NCI-H1694 (cell line): ENCODE measurements at places on chromosomes 3 and 15.

DNA sequence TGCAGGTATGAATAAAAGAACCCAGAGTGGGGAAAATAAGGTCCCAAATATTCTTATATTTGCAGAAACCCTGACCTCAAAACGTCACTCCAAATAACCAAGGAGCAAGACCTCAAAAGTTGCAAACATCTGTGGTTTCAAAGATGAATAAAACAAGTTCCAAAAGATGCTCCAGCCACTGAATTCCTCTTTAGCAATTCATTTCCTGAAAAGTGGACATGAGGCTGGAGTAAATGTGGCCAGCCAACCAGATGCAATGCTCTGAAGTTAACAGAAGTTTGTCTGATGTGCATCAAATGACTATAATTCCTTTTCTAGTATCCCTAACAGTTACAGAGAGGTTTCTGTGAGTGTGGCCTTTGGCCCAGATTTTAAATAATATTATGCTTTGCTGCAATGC, 71.2 kb upstream of the WNT5A start:
- DNase-seq = no peak

GRCh38 chr3:53815651-53816050, 30.6 kb downstream of the CHDH start:
- DNase-seq = no peak

DNA sequence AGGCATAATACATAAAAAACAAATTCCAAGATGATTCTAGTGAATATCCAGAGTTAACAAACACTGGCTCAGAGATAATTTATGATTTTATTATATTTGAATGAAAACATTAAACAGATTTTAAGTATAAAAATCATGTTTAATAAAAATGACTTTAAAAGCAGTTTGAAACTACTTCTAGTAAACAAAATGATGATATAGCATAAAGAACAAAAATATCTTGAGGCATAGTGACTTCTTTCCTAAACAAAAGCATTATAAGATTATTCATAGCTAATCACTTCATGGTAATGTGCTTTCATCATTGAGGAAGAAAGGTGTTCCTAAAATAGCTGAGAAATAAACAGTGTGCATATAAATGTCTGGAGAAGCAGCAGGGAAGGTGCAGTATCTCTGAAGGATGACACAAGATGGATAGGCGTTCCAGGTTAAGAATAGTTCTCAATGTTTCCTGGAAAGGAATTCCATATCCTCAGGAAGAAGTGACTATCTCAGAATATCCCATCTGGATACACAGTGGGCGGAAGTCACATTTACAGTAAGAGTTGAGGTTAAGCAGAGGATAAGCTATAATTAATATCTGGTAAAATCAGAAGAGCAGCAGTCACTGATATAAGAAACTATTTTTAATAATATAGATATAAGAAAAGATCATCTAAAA, 456.6 kb downstream of the MECOM start:
- no peak for DNase-seq

GRCh38 chr3:70185661-70186060, 126.8 kb downstream of the MDFIC2 start:
- DNase-seq = no peak

GRCh38 chr3:108153451-108153981, 62.7 kb upstream of the CD47 start:
- peak; percentile 46 for DNase-seq

DNA sequence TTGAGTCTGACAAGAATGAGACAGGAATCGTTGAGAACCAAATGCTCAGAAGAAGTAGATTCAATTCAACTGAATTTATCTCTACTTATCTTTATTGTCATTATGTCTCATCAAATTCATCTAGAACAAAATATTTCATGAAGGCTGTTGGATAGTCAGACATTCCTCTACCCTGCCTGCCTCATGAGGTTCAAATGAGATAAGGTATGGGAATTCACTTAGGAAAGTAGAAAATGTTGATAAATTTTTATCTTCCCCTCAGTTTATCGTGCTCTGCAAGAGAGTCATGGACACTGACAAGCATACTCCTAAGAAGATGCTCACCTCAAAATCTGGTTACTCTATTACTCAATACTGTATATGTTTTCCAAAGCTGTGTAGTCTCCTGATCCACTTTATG, 149.7 kb upstream of the CDIN1 start:
- no peak for DNase-seq

- no peak for DNase-seq
These were observed 156.4 kb upstream of the AZI2 start for GRCh38 chr3:28504976-28505375.

- peak; percentile 16 for DNase-seq
These were observed 2.1 kb upstream of the GABRA5 start for GRCh38 chr15:26864664-26865191.

GRCh38 chr3:120678331-120678947, 3.6 kb downstream of the HGD start:
- DNase-seq = no peak

DNA sequence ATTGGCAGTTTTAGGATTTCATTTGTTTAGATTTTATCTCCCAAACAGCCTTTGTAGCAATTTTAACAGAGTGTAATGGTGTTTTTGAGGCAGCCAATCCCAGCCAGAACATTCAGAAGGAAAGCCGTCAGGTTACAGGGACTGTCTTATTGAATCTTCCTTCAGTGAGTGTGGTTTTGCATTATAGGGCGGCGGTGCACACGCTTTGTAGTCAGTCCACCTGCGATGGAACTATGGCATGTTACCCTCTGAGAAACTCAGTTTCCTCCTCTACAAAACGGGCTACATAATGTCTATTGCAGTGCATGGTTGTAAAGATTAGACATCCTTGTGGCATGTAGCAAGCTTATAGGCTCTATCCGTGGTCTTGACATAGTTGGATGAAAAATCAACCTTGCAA, 1.0 kb downstream of the LRRC28 start:
- DNase-seq = no peak

DNA sequence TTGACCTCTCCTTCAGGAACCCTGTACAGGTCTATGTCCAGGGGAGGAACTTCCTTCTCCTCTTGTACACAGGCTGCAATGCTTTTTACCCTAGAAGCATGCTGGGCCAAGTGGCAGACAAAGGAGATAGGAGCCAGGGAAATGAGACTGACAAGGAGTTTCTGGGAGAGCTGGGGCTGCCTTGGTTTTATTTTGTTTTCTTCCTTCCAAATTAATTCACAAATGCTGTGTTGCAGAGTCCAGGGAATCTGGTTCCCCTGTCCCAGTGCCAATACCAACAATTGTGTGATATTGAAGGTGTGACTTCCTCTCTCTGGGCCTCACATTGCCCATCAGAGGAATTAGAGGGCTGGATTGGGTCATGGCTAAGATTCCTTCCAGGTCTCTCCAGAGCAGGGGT, 224.8 kb upstream of the PPP2R3A start:
- no peak for DNase-seq

GRCh38 chr15:60126661-60127060, 122.5 kb downstream of the FOXB1 start:
- no peak for DNase-seq

- DNase-seq = no peak
These were observed 21.2 kb downstream of the PXK start for GRCh38 chr3:58353722-58354553.

DNA sequence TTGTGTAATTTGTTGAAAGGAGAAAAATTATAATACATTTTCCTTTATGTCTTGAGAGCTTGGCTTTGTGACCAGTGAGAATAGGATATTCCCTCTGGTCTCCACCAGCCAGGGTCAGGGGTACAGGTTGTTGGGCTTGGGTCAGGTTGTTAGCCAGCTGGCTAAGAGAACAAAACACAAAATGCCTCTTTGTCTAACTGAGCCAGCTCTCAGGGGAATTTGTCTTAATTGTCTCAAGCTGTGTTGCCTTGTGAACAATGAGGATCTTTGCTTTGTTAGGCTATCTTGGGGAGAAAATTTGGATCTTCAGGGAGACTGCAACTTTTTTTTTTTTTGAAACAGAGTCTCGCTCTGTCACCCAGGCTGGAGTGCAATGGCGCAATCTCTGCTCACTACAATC, 17.7 kb upstream of the GK5 start:
- DNase-seq = no peak

- no peak for DNase-seq
These were observed 232.6 kb downstream of the MEX3B start for GRCh38 chr15:81813215-81813614.

- no peak for DNase-seq
These were observed 114.1 kb upstream of the FRMD4B start for GRCh38 chr3:69499899-69500421.

GRCh38 chr3:188126276-188126675, 27.7 kb upstream of the LPP start:
- no peak for DNase-seq

DNA sequence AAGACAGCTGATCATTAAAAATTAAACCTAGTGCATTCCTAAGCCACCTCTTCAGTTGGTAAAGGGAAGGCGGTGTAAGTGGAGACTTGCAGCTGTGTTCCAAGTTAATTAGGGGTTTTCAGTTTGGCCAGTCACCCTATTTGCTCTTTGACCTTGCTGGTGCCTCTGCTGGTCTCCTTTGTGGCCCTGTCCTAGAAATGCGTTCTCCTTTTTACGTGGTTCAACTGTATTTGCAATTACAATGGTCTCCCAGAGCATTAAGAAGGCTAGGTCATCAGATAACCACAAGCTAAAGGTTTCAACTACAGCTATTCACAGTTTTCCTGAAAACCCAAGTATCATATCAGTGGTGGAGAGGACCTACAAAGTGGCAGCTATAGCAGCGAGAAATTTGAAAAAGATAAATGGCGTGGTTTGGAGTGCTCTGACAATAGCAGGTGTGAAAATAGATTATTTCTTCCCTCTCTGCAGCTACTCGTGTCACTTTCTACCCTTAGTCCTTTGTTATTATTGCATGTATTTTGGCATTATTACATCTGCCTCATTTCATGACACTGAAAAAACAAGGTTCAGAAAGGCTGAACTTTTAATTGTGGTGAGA, 203.5 kb upstream of the TBC1D5 start:
- no peak for DNase-seq

DNA sequence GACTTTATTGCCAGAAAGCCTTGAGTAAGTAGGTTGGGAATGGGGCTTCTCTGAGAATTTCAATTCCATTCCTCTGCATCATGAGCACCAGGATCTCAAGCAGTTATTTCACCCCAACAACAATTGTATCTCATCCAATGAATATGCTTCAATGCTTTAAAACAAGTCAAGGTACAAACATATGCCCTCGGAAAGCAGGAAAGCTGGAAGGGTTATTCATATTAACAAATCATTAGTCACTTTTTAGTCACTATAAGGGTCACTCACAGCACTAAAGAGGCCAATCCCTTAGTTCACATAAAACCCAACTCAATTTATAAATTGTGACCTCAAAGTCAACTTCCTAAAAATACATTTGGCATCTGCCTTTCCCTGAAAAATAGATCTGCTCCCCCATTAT, 16.2 kb downstream of the MB21D2 start:
- DNase-seq = no peak

DNA sequence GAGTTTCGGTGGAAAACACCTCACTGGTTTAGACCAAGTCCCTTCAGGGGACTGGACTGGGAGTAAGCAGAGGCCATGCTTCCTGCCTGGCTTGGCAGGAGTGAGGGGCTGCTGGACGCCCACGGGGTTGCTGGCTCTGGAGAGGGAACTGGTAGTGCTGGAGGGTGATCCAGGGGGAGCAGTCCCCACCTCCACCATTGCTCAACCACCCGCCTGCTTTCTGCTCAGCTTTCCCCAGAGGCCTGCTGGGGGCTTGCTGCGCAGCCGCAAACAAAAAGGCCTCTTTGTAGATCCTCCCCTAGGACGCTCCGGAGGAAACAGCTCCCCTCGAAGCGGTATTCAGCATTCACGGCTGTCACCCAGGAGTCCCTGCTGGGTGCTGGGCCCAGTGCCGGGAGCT, 33.5 kb downstream of the EBLN2 start:
- no peak for DNase-seq

- no peak for DNase-seq
These were observed 32.2 kb upstream of the GUCA1C start for GRCh38 chr3:108985844-108986243.

- peak; percentile 2 for DNase-seq
These were observed 84.6 kb downstream of the HCN4 start for GRCh38 chr15:73284090-73284716.
